NCI-H2227 treated with DMSO at 0.1 percent for 48 hours (cell line): ENCODE measurements at places on chromosomes 11 and 22.

GRCh38 chr22:41193829-41194228, 11.3 kb upstream of the L3MBTL2 start:
- no peak for DNase-seq

DNA sequence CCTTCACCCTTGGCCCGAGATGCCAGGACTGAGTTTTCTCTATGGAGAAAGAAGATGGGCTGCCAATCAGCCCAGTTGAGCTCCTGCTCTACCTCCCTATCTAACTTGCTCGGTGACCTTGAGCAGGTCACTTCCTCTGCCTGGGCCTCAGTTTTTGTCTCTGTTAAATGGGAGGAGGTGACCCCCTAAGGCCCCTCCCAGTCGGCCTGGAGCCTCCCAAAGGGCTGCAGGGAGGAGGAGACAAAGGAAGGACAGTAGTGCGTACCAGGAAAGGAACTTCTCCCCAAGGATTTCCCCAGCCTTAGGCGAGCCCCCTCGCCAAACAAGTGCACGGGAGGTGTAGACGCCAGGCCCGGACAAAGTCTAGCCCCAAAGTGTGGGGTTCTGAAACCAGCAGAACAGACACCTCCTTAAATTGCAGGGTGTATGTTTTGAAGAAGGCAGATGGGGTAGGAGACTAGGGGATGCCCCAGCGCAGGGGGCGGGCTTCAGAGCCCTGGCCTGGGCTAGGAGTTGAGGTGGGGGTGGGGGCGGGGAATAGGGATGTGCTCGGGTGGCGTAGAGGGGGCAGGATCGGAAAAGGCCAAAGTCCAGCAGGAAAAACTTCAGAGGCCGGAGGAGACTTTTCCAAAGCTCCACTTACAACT, 1.0 kb downstream of the CBX7 start:
- no peak for DNase-seq

GRCh38 chr11:62622476-62623089, 797 bp upstream of the B3GAT3 start:
- no peak for DNase-seq

DNA sequence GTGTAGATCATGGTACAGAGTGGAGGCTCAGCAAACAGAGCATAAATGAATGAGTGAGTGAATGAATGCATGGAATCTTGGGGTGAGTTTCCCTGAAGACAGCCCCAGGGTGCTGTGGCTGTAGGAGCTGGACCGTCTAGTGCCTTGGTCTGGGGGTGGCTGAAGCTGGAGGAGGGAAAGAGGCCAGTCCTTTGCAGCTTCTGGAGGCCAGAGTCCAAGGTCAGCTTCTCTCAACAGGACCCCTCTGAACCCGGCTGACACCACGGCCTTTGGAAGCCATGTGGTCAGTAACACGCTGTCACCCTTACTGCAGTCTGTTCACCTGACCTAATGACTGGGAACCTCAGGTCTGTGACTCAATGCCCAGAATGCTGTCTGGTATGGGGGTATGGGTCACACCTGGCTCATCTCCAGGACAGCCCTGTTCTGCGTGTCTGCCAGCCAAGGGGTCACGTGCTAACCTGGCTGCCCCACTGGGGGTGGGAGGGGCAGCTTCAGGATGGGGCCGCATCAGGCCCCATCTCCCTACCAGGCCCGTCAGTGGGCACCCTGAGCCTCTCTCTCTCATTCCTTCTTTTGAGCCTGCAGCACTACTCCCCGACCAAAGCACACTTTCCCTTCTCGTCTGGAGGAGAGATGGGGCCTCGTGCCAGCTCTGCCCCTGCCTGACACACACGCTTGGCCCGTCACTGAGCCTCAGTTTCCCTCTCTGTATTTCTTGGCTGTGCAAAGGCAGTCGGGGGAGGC, 24.1 kb upstream of the CHKA start:
- no peak for DNase-seq

DNA sequence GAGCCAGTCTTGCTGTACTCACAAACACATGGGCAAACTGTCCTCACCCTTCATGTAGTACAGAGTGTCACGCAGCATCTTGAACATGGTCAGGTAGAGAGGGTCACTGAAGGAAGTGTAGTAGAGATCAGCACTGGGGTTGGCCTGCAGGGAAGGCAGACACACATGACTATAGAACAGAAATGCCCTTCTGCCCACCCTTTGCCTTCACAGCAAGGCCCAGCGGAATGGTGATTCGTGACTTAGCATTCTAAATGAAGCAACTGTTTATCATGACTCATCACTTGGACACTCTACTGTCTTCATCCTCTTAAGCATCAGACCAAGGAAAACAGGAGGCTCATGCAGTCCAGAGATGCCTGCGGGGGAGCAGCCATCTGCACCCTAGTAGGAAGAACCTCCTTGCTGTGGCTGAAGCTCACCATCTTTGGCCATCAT, 33.4 kb downstream of the SERPIND1 start:
- DNase-seq, result no peak

DNA sequence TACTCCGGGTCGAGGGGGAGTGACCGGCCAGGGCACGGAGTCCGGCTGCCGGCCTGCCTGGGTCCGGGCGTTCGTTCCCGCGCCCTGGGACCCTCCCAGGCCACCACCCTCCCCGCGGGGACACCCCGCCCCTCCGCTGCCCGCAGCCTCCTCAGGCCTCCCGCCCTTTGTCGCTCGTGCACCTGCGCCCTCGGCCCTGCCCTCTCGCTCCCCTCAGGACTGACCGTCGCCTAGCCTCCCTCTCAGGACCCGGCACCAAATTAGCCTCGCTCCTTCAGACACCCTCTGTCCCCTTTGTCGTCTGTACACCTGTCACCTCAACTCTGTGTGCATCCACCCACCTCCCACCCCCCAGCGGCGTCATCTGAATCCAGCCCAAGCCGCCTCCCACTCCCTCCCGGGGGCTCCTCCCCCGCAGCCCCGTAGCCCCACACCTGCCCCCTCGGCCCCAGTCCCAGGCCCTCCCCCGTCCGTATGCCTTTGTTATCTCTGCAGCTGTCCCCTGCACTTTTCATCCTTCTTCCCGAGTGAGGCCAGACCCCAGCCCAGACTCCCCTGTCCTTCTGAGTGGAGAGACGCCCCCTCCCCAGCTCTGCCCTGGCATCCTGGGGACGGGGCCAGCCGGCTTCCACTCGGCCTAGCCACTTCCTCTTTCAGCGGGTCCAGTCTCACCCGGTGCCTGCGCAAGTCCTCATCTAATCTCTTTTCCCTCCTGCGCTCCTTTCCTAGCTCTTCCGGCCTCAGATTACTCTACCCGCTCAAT, 643 bp downstream of the TIGD3 start:
- peak; percentile 38 for DNase-seq

DNA sequence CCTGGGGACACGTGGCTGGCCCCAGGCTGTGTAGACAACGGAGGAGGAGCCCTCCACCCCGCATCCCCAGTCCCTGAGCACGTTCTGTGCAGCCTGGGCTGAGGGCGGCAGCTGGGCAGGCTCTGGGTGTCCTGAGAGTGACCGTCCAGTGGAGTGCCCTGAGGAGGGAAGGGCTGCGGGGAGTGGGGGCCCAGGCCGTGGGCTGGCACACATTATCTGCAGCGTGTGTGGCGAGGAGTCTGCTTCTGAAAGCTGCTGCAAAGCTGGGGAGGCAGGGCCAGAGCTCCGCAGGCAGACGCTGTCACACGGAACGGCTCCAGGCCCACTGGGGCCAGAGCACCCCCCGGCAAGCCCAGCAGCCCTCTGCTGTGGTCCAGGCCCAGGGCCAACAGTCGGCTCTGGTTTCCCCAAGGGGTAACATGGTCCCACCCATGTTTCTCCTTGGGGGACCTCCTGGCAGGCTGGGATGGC, 835 bp upstream of the ANO9 start:
- DNase-seq, result no peak

DNA sequence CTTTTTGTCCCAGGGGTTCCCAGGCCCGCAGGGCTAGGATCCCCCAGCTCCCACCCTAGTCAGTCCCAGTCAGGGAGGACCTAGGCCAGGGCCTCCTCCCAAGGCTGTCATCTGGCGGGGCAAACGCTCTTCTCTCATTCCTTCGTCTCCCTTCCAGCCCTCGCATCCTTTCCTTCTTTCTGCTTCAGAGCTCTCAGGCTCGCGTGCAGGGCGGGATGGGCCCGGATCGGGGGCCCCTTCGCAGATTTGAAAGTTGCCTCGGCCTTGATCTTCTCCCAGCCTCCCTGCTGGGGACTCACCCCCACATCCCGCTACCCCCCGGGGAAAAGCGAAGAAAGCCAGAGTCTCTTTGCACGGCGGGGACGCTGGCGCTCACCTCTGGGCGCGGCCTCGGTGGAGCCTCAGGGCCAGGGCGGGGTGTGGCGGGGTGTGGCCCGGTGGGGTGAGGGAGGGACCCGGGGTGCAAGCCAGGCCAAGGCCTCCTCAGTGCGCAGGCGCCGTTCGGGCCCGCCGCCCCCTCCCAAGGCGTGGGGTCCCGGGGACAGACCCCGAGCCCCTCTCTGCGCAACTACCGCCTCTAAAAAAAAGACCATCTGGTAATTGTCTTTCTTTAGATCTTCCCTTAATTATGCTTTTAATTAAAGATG, 14.8 kb upstream of the PAX6 start:
- DNase-seq, result no peak

- no peak for DNase-seq
Measured at GRCh38 chr11:15836795-15837194, 519.6 kb downstream of the SOX6 start.
